ENCODE measurements at places on chromosomes 16 and 17.

- no peak for DNase-seq
Measured at GRCh38 chr16:11232852-11233726, 22.9 kb downstream of the SOCS1 start.

DNA sequence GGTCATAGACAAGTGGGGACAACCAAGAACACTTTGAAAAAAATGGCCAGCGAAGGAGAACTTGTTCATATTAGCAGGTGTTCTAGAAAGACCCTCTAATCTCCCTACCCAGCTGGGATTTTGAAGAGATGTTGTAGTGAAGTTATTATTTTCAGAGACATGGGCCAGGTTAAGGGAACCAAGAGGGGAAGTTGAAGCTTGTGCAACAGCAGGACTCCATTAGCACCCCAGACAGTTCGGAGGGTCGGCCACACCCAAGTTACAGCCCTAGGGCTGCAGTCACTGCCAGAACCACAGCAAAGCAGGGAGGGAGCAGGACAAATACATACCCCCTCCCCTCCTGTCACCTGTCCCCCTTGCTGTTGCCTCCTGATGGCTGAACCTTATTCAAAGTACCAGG is 42.3 kb downstream of the WSB1 start:
- no peak for DNase-seq

DNA sequence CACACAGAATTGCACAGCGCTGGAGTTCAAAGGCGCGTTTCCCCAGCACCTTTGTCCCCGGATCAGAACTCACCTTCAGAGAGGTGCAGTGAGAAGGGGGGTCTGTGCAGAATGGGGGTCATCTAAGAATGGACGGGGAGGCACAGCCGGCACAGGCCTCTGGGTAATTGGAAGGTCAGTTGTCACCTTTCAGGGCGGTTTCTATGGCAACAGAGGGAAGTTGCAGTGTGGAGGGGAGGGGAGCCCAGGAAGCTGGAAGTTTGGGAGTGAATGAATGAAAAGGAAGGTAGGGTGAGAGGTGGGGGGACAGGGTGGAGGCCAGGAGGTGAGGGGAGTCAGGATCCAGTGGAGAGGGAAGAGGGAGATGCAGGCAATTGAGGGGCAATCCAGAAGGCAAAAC is 12.4 kb upstream of the KCNG4 start:
- no peak for DNase-seq

DNA sequence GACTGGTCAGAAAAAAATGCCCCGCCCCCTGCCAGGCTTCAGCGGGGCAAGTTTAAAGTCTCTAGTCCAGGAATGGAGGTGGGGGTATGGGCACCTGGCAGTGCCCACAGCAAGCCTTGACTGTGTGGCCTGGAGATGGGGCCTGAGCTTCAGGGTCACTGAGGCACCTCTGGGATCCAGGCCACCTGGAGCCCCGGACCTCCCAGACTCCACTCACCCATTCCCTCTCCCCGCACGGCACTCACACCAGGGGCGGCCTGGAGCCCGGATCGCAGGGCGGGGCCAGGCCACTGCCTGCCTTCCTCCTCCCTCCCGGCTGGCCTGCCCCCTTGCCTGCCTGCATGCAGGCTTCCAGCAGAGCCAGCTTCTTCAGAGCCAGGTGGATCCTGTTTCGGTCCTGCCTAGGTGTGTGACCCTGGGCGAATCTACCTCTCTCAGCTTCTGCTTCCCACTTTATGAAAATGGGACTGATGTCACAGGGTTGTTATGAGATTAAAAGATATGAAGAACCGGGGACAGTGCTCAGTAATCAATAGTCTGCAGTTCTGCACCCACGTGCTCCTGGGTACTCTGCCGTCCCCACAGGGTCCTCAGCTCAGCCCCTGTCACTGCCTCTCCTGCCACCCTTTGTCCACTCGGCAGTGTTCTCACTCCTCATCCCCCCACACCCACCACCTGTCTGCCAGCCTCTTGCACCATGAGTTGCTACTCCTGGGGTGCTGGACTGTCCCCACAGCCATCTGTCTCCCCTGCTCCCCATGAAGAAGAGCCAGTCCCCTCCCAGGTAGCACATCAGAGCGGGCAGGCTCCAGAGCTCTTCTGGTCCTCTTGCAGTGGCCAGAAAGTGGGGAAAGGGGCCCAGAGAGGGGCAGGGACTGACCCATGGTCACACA is 1.2 kb upstream of the TCAP start:
- no peak for DNase-seq

- no peak for DNase-seq
Measured at GRCh38 chr17:69170377-69170776, 28.7 kb upstream of the ABCA6 start.

- no peak for DNase-seq
Measured at GRCh38 chr17:17528696-17529652, 32.8 kb upstream of the RASD1 start.

- DNase-seq, result no peak
Measured at GRCh38 chr17:80364091-80364691, 50.8 kb upstream of the ENDOV start.

DNA sequence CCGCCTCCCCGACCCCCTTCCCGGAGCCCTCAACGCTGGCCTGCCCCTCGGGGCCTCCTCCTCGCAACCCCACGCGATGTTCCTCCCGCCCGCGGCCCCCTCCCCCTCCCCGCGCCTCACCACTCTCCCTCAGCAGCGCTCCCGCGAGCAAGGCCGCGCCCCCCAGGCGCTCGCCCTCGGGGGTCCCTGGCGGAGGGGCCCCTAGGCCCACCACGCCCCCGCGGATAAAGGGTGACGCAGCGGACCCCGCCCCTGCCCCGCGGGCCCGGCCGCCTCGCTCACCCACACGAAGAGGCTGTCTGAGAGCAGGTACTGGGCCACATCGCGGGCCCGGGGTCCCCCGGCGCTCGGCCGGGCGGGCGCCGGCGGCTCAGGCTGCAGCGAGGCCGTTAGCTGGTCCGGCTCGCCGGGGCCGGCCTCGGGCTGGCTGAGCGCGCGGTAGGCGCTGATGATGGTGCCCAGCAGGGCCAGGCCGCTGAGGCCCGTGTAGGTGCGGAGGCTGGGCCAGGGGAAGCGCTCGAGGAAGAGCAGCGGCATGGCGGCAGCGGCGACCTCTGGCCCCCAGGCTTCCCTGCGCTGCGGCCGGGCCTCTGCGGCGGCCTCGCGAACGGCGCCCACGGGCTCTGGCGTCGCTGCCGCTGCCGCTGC is 430 bp downstream of the AMFR start:
- DNase-seq, result no peak

Data from esophagus squamous epithelium (tissue), 5 donors.